ENCODE measurements at places on chromosomes 7 and 10.

DNA sequence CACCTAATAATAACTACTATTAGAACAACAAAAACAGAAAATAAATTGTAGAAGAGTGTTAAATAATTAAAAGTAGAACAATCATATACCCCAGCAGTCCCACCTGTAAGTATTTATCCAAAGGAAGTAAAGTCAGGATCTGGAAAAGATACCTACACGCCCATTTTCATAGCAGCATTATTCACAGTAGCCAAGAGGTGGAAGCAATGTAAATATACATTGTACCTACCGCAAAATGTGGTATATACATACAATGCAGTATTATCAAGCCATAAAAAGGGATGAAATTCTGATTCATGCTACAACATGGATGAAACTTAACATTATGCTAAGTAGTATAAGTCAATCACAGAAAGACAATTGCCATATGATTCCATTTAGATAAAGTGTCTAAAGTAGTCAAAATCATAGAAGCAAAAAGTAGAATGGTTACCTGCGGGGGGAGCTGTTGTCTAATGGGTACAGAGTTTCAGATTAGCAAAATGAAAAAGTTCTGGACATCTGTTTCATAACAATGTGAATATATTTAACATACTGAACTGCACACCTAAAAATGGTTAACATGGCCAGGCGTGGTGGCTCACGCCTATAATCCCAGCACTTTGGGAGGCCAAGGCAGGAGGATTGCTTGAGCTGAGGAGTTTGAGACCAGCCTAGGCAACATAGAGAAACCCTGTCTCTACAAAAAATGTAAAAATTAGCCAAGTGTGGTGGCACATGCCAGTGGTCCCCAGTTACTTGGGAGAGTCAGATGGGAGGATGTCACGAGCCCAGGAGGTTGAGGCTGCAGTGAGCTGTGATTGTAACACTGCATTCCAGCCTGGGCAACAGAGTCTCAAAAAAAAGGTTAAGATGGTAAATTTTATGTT lies 6.0 kb upstream of the TMED4 start:
- no peak for DNase-seq

DNA sequence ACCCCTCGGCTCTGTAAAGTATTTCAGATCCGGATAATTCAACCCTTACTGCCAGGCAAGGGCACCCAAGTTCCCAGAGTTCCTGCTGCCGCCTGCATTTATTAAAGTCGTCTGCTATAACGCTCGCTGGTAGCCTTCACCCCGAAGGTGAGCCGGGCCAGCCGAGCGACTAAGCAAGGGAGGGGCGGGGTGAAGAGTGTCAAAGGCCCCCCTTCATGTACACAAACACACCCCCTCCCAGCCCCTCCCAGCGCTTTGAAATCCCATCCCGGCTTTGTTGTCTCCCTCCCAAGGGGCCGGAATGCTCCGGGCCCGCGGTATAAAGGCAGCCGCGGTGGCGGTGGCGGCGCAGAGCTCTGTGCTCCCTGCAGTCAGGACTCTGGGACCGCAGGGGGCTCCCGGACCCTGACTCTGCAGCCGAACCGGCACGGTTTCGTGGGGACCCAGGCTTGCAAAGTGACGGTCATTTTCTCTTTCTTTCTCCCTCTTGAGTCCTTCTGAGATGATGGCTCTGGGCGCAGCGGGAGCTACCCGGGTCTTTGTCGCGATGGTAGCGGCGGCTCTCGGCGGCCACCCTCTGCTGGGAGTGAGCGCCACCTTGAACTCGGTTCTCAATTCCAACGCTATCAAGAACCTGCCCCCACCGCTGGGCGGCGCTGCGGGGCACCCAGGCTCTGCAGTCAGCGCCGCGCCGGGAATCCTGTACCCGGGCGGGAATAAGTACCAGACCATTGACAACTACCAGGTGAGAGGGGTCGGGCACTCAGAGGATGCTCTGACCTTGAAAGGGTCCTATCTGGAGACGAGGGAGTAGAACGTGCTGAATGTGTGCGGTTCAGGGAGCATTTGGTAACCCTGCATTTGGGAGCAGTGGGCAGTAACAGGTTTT lies at the start of gene DKK1:
Gene DKK1 (plus strand): TSS at position 349 of the 889 bp plus-strand sequence. CDS start 154 bp downstream, at position 503.
- no peak for DNase-seq

DNA sequence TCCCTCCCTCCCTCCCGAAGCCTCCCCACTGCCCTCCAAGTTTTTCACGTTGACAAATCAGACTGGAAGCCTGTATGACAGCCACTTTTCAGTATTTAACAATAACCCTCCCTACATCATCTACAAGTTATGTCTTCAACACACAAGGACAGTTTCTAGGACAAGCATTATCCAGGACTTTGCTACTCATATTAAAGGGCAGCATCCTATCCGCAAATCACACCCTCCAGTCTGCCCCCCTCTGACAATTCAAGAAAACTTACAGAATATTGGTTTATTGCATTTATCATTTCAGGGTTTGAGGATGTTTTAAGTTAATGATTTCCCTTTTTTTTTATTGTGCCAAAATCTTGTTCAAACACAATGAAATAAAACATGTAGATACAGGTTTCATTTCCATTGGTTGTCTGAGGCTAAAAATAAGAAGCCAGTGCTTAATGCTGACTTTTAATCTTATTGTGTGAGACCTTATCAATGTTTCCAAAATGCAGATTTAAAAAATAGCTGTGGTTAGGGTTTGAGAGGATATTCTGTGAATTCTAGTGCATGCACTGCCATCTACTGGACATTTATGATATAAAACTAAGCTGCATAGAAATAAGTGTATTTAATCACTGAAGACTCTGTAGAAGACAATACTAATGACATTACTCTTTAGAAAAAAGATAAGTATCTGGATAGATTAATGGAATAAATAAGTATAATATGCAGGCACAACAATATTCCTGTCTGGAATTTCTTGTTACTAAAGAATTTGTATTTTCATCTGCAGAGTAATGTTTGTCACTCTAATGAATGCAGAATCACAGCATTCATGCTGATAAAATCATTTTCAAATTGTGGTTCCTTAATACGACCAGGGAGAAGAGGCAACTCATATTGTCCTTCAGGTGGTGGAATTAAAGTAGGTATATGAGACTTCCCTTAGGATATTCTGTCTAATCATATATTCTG lies 64.1 kb downstream of the CAV1 start:
- no peak for DNase-seq

DNA sequence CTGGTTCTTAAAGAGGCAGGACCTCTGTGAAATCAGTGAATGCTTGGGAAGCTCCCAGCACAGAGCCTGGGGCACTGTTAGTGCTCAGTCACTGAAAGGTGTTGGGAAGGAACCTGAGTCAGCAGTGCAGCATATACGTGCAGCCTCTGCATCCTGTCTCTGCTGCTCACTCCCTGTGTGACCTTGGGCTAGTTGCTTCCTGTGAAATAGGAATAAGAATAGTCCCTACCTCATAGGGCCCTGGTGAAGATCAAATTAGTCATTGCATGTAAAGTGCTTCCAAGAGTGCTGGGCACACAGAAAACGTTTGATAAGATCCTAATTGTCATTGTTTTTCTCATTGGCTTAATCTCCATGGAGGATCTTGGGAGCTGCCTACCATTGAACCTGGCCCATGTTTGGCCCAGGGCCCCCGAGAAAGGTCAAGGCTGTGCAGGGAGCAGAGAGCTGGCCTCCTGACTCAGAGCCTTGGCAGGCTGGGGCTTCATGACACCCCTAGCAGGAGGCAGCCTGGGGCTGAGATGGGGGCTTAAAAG lies 73.3 kb upstream of the COL13A1 start:
- DNase-seq: no peak

GRCh38 chr7:44291066-44291732 lies 34.2 kb downstream of the CAMK2B start:
- no peak for DNase-seq

GRCh38 chr7:28615091-28615490 lies 202.8 kb downstream of the CREB5 start:
- DNase-seq: no peak

Measured in stimulated activated CD4-positive, alpha-beta T cell treated with anti-CD3 and anti-CD28 coated beads, Interleukin-12 subunit alpha, Interleukin-12 subunit beta, amount 100 ng/mL, for 24 hours (primary cell).